Stimulated activated CD4-positive, alpha-beta T cell treated with anti-CD3 and anti-CD28 coated beads, Interleukin-1b, Interleukin-23, amount 100 ng/mL, for 24 hours (primary cell): ENCODE measurements at places on chromosomes 4 and X.

GRCh38 chr4:148327683-148328082 is 114.5 kb downstream of the NR3C2 start:
- no peak for DNase-seq

DNA sequence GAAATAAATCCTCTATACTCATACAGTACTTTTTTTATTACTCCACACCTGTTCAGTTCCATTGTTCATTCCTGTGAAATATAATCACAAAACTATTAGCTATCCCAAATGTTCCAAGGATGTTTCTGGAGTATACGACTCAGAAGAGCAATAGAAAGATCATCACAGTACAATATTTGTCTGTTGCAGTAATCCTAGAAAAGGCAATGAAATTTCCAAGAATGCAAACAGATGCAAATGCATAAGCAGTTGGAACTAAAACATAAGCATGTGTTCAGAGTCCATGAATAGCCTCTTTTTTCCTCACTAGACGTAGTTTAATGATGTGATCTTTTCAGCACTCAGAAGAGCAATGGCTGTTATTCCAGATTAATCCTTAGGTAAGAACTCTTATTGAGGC is 55.2 kb downstream of the RTL3 start:
- DNase-seq: no peak

- no peak for DNase-seq
Observed at GRCh38 chr4:8045909-8046308, 106.2 kb upstream of the AFAP1 start.

DNA sequence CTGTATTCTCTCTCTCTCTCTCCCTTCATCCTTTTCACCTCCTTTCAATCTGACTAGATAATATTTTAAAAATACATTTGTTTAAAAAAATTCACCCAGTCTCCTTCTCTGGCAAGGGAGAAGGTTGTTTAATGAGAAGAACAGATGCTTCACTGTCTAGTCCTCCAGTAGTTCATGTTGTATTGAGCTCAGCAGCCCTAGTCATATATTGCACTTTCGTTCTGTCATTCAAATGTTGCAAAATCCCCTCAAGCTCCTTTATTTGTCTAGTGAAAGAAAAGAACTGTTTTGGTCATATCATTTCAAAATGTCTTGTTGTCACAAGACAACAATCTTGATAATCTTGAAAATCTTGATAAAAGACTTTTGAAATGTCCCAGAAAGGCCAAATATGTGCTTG is 248.0 kb downstream of the GALNTL6 start:
- no peak for DNase-seq
